Stimulated activated CD4-positive, alpha-beta T cell treated with anti-CD3 and anti-CD28 coated beads, Interleukin-15, amount 100 ng/mL, for 1 hour (primary cell): ENCODE measurements at places on chromosomes 13 and 19.

GRCh38 chr13:98896868-98897144 lies 81.1 kb downstream of the DOCK9 start:
- no peak for DNase-seq

- no peak for DNase-seq
Observed at GRCh38 chr19:48506138-48506733, 5.4 kb downstream of the LMTK3 start.

DNA sequence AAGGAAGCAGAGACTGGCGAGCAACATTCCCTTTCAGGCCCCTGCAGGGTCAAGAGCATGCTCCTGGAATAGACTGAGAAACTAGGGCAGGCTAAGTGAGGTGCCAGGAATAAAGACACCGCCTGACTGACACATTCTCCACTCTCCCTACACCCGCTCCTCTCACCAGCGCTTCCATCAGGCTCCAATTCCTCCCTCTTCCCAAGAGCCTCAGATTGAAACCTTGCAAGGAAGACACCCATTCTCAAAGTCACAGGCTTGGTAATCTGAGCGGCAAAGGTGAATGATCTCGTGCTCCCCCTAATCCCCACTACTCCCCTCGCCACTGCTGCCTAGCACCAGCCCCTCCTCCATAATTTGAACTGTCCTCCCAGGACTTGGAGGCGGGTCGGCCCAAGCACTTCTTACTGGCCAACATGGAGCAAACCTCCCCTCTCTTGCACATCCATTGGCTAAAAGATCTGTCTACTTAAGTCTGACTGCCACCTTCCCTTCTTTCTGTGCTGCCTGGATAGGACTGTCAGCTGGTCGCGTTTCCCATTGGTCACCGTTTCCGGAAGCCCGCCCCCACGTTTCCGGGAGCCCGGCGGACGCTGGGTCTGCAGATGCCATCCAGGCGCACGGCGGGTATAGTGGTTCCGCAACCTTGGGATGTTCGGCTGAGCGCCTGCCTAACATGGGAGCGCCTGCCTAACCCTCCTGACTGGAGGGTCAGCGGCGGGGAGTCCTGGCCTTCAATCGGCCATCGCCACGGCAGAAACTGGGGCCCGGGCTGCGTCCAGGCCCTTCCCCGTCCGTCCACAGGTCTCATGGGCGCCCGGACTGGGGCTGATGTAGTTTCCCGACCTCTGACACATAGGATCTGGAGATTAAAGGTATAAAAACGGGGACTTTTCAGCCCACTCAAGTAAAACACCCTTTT lies 33.6 kb downstream of the ZNF383 start:
- no peak for DNase-seq

GRCh38 chr19:43450545-43450997 lies 14.8 kb downstream of the LYPD3 start:
- DNase-seq = no peak

- no peak for DNase-seq
Observed at GRCh38 chr13:113759525-113760137, 605 bp downstream of the TMEM255B start.

DNA sequence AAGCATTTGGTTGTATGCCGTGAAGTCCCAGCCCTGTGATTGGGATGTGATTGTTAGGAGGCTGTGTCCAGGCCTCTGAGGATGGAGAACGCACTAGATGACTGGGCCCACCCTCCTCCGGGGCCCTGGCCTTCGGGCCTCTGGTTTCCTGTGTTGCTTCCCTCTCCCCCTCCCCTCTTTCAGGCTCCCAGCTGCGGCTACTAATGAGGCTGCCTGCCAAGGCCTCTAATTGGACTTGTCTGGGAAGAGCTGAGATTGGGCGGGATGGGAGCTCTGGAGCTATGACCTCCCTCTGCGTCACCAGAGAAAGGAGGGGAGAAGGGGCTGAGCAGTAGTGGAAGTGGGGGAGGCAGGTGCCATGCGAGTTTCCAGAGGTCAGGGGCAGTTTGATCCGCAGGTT lies 9.9 kb downstream of the PTH2 start:
- no peak for DNase-seq

DNA sequence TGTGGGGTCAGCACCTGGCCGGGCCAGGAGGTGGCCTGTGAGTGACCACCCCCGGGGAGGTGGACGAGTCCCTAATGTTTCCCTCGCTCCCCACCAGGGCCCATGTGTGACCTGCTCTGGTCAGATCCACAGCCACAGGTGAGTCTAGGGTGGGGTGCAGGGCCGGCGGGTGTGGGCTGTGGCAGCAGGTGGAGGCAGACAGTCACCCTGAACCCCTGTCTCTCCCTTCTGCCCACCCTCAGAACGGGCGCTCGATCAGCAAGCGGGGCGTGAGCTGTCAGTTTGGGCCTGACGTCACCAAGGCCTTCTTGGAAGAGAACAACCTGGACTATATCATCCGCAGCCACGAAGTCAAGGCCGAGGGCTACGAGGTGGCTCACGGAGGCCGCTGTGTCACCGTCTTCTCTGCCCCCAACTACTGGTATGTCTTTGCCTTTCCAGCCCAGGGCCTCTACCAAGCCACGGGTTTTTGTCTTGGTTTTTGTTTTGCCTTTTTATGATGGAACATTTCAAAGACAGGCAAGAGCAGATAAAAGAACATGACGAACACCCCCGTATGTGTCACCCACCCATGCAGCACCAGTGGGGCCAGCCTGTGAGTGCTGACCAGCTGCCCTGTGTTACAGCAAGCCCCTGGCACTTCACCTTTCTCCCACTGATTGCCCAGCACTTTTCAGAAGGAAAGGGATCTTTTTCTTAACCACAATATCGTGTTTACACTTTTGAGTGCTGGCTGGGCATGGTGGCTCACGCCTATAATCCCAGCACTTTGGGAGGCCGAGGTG lies 24.9 kb downstream of the CCDC8 start:
- DNase-seq = no peak

- DNase-seq = no peak
Observed at GRCh38 chr13:99144306-99144705, 56.3 kb upstream of the UBAC2 start.

DNA sequence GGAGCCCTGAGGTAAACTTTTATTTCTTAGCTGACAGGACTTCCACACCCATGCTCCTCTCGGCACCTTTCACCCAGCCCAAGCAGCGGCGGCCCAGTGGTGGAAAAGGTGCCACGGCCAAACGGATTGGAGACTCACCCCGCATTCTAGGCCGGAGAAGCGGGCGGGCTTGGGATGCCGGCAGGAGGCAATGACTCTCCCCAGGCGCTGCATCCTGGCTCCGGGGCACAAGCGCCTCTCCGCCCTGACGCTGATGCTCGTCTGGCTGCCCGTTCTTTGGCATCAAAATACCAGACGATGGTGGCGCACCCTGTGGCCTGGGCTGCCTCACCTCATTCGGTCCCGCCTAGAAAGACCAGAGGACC lies 6.7 kb upstream of the ZNF606 start:
- DNase-seq = no peak

- DNase-seq = no peak
Observed at GRCh38 chr13:33536601-33537000, 251.0 kb upstream of the STARD13 start.

- no peak for DNase-seq
Observed at GRCh38 chr13:90947976-90948375, 399.5 kb upstream of the MIR17HG start.
